ENCODE measurements at places on chromosomes 3 and 15.

GRCh38 chr3:196344663-196345062, 6.5 kb upstream of the TM4SF19 start:
- DNase-seq, result no peak

DNA sequence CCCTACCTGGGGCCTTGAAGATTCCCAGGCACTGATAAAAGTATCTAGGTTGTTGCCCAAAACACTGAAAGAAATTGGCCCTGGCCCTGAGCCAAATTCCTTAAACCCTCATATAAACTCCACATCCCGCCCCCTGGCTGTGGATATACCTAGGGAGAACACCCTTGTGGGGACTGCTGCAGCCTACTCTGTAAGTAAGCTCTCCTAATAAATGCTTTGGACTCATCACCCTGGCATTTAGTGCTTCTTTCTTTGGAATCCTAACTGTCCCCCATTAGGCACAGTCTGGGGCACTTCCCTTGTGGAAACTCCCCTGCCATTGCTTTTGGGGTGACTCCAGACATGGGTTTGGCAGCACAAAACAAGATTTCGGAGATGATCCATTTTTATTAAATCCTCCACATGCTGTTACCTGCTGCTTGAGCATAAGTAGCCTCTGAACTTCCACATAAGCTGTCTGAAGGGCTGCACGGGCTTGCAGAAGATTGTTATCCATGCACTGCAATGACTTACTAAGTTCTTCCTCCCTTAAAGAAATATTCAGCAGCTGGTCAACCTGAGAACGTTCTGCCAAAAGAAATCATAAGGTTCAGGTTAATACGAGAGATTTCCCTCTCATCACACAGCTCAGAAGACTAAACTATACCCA, 46.4 kb downstream of the ZNF106 start:
- no peak for DNase-seq

GRCh38 chr15:34154725-34155204, 52.9 kb downstream of the PGBD4 start:
- DNase-seq, result no peak

DNA sequence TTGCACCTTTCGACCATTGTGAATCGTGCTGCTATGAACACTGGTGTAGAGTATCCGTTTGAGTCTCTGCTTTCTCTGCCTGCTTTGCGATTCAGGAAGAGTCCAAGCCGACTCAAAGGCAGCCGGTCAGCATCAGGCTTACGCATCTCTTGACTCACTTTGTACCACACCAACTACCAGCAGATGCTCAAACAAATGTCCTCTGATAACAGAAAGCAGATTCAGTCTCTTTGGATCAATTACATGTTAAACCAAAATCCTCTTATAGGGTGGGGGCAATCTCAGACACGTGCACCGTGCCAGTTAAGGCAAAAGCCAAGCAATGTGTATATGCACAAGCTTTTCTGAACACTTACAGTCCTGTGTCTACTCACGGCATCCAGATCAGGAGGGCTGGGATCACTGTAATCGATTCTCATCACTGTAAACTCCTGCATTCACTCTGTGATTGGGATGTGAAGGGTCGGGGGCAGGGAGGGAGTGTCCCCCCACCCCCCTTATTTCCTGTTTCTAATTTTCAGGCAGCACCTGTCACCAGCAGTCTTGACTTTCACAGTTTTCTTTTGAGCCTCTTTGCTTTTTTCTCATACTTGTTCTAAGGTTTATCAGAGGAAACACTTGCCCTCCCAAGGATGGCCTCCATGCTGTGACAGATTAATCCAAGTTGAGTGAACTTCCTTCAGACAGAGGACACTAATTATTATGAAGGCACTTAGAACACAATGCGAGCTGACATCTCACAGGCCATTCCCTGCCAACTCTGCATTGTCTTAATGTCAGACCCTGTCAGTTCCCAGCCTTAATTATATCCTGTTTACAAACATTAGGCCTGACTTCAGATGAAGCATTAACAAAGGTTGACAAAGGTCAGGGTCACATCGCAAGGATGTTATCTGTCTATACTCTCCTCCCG, 153.5 kb downstream of the MECOM start:
- no peak for DNase-seq

GRCh38 chr3:186193534-186194450, 84.9 kb upstream of the ETV5 start:
- no peak for DNase-seq

GRCh38 chr3:70815817-70816216, 503.4 kb upstream of the MDFIC2 start:
- DNase-seq, result no peak

DNA sequence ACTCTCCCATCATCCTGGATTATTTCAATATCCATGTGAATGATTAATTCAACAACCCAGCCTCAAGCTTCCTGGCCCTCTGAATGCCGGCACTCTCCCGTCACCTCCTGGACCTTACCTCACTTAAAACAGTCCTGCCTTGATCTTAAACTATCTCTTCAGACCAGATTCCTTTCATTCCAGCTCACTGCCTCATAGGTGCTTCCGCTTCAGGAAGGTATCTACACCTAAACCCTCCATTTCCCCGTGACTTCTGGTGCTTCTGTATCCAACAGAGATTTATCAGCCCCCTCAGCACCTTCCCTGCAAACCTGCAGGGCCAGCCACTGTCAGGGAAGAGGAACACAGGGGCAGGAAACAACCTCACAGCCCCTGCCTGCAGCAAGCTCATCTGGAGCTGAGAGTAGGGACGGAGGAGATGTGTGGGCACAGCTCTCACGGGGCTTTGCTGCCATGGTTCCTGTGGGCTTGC, 98.9 kb upstream of the TJP1 start:
- no peak for DNase-seq

GRCh38 chr3:147812186-147812911, 403.2 kb downstream of the ZIC1 start:
- no peak for DNase-seq

DNA sequence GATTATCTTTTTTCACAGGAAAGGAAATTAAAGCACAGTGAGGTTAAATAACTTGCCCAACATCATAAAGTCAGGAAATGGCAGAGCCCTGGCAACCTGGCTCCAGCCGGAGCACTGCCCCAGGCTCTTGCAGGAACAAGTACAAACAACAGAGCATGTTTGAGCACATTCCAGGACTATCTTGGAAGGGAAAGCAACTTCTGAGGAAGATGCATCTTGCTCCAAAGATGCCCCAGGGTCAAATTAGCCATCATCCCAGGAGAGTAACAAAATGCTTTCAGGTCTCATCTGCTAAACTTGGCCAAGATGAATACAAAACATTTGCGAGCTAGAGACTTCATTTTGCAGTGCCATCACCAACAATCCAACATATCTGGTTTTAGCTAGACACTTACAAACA, 162.4 kb upstream of the LRRN1 start:
- no peak for DNase-seq

DNA sequence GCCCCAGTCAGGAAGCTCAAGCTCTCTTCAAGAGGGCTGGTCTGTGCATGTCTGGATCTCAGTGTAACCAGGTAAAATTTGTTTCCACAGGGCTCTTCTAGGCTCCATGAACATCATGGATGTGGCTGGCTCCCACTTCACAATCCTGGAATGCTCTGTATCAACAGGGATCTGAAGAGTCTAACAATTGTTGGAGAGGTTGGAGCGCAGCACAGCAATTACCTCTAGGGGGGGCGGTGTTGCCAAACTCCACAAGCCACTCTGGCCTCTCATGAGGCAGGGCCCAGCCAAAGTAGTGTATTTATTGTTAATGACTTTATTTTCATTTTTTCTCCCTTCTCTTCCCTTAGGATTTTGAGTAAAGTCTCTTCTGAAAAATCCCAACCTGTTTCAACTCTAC, 6.1 kb upstream of the EIF2B5 start:
- no peak for DNase-seq

DNA sequence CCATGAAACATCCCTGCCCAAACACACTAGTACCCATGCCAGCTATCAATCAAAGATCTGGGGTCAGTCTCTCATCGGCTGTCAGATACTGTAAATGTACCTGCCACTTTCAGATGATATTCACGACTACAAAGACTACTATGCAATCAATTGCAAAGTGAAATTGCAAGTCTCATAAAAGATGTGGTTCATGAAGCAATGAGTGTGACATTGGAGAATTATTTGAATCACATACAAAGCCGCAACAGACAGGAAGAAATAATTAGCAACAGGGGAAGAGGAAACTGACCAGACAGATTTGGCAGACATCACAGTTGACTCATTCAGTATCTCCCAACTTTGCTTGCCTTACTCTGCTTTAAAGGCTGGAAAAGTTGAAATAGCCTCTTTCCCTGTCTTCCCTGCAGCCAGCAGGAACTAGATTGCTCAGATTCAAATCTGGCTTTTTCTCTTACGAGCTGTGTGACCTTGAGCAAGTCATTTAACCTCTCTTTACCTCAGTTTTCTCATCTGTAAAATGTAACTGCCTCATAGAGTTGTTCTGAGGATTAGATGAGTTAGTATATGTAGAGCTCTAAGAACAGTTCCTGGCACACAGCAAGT, 95.7 kb upstream of the C3orf80 start:
- DNase-seq, result no peak

DNA sequence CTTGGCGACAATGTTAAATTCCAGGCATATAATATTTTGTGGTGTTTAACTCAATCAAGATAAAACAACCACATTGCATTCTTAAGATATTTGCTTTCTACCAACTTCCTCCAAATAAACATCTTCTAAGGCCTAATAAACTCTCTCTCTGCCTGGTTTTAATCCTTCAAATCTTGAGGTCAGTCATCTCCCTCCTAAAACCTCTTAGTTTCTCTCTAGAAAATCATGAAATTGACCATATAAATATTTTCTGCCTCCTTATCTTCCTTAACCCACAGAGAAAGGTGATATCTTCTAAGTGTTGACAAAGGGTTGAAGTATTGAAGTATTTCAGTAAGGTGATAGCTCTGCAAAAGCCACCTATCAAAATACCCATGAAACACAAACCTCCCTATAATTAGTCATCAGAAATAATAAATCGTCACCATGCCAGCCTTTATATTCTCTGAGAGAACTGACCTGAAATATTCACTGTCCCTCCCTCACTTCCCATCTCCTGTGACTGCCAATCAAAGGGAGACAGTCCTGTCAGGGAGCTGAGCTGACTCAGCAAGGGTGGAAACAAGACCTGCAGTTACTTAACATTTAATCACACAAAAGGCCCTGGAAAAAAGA, 1261.1 kb downstream of the ROBO1 start:
- no peak for DNase-seq

GRCh38 chr3:197802779-197803459, 11.9 kb downstream of the LRCH3 start:
- no peak for DNase-seq

GRCh38 chr3:184737063-184737462, 25.2 kb upstream of the MAGEF1 start:
- DNase-seq, result no peak

GRCh38 chr3:67083277-67083676, 85.2 kb downstream of the KBTBD8 start:
- DNase-seq, result peak; percentile 0

- no peak for DNase-seq
Observed at GRCh38 chr3:122786066-122786465, 7.6 kb downstream of the HSPBAP1 start.

DNA sequence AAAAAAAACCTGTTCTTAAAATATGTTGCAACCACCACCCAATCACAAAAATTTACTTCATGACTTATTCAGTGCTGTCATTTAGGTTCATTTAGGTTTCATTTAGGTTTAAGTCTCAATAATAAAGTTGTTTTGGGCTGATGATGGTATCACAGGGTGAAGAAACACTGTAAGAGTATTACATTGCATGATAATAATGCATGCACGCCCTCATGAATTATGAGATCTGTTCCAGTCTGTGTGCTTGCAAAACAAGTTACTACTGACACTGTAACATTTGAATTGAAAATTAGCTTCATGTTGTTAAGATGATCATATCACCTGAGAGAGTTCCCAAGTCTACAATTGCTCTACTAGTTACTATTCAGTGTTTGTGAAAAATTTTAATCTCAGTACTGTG, at the start of gene AADACL2:
Gene AADACL2 (plus strand): TSS at position 315 of the 400 bp plus-strand sequence. CDS start 109 bp downstream, outside the sequence.
- DNase-seq, result no peak

Data from activated CD4-positive, alpha-beta T cell treated with anti-CD3 and anti-CD28 coated beads, Interleukin-2, amount 50 U/mL, for 1 hour (primary cell).